Heart right ventricle (tissue), 16 donors: ENCODE measurements at places on chromosomes 11 and 22.

GRCh38 chr11:14687943-14688627 lies 44.5 kb downstream of the PDE3B start:
- no peak for DNase-seq

- no peak for DNase-seq
Measured at GRCh38 chr11:9858822-9859221, 194.9 kb downstream of the SWAP70 start.

GRCh38 chr22:23571486-23571885 lies 8.6 kb downstream of the IGLL1 start:
- DNase-seq: no peak

DNA sequence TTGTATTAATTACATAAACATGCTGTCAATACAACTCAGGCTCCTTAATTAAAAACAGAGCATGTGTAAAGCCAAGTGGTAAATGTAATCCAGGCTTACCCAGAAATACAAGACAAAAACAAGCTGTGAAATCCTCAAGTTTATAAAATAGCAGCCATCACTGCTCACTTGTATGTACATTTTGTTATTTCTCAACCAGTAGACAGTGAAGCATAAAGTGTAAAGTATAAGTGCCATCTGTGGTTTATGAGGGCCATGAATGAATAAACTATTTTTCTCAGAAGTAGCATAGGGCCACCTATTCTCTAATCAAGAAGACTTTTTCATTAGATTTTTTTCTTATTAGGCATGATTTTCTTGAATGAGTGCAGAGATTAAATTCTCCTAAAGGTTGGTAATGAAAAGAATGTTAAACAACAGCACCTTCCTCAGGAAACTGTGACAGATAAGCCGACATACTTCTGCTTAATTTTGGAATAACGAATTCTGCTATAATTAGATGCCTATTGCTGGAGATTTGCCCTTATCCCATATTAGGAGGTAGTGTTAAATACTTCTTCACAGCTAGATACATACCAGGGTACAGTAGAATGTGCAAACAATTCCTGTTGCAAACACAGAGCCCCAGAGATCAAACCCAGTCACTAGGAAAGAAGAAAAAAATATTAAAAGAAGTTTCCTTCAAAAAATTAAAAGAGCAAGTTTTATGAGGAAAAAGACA lies 13.0 kb downstream of the SLC5A12 start:
- DNase-seq: no peak

DNA sequence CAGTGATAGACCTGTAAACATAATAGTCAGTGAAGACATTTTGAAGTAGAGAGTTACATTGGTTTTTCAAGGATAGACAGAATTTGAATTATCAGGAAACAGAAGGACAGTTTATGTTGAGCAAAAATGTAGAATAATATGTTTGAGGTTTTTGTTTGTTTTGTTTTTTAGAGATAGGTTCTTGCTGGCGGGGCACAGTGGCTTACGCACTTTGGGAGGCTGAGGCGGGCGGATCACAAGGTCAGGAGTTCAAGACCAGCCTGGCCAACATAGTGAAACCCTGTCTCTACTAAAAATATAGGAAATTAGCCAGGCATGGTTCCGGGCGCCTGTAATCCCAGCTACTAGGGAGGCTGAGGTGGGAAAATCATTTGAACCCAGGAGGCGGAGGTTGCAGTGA lies 35.6 kb downstream of the BCL2L13 start:
- DNase-seq: no peak

GRCh38 chr11:20008190-20008870 lies 151.9 kb downstream of the DBX1 start:
- no peak for DNase-seq
